ENCODE measurements at places on chromosomes 7 and 10.

- DNase-seq, result no peak
Measured at GRCh38 chr7:12360948-12361347, 42.7 kb downstream of the VWDE start.

GRCh38 chr10:110002801-110003523 is 4.8 kb upstream of the ADD3 start:
- DNase-seq, result no peak

- DNase-seq, result no peak
Measured at GRCh38 chr10:35612385-35613106, 7.4 kb downstream of the GJD4 start.

- peak; percentile 53 for DNase-seq
Measured at GRCh38 chr10:21989453-21990154, 13.9 kb downstream of the DNAJC1 start.

DNA sequence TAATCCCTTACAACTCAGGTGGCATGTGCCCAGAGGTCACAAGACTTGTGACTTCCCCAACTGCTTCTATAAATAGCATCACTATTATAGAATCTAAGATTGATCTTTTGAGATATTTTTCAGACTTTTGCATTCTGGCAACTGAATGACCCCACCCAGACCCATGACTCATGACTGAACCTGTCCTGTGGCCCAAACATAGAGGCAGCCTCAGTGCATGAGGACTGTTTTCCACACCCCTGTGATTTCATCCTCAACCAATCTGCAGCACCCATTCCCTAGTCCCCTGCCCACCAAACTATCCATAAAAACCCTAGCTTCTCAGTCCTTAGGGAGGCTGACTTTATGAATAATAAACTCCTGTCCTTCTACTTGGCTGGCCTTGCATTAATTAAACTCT is 84.5 kb downstream of the MICU1 start:
- DNase-seq, result no peak
